Aortic smooth muscle cell (primary cell): ENCODE measurements at places on chromosomes 11 and 22. TPM values are rescaled to one million over a fixed set of nuclear protein-coding genes. Genes with fewer than 3 reads are reported as not detected.

OR52K1 gene
- total RNA-seq: not detected in 2 replicates

ADSL gene
- total RNA-seq: 99.2 and 106 TPM in 2 replicates

TENM4 gene
- 11.1 and 15.6 TPM in 2 replicates for total RNA-seq

TM7SF2 gene
- 8.9 and 9.0 TPM in 2 replicates for total RNA-seq

SMPD1 gene
- total RNA-seq: 54.4 and 71.0 TPM in 2 replicates

SLC29A2 gene
- under 0.01 and 0.12 TPM in 2 replicates for total RNA-seq

NFRKB gene
- total RNA-seq: 11.8 and 12.1 TPM in 2 replicates

UBXN1 gene
- 134 and 158 TPM in 2 replicates for total RNA-seq

CABP4 gene
- 0.19 and 0.26 TPM in 2 replicates for total RNA-seq

OOSP3 gene
- not detected in 2 replicates for total RNA-seq

MRGPRD gene
- total RNA-seq: not detected in 2 replicates

MMP13 gene
- not detected in 2 replicates for total RNA-seq

LRRC74B gene
- not detected in 2 replicates for total RNA-seq

GAL3ST3 gene
- total RNA-seq: not detected in 2 replicates

NRXN2 gene
- 27.3 and 30.3 TPM in 2 replicates for total RNA-seq

IL10RA gene
- total RNA-seq: not detected in 2 replicates

RIMBP3C gene
- total RNA-seq: 0.19 and 0.53 TPM in 2 replicates

ZP1 gene
- not detected in 2 replicates for total RNA-seq

PGA4 gene
- 0.06 TPM in 1 of 2 replicates, not detected in the other for total RNA-seq

LRRC10B gene
- total RNA-seq: under 0.01 TPM in 1 of 2 replicates, not detected in the other

PGA5 gene
- 0.13 TPM in 1 of 2 replicates, not detected in the other for total RNA-seq

CNIH2 gene
- total RNA-seq: 0.37 and 0.40 TPM in 2 replicates

FGF3 gene
- total RNA-seq: not detected in 2 replicates

ARHGEF12 gene
- total RNA-seq: 110 and 136 TPM in 2 replicates

CARD16 gene
- 15.3 and 17.0 TPM in 2 replicates for total RNA-seq

SMC1B gene
- 0.13 TPM in 1 of 2 replicates, not detected in the other for total RNA-seq

MYH9 gene
- 762 and 873 TPM in 2 replicates for total RNA-seq

OR51Q1 gene
- not detected in 2 replicates for total RNA-seq

RNF215 gene
- 21.0 and 25.9 TPM in 2 replicates for total RNA-seq

HOATZ gene
- total RNA-seq: not detected in 2 replicates

C22orf31 gene
- total RNA-seq: not detected in 2 replicates

JAML gene
- total RNA-seq: not detected in 2 replicates

KCNQ1 gene
- not detected in 2 replicates for total RNA-seq
